WTC11 (cell line): ENCODE measurements at places on chromosomes 5 and 9.

DNA sequence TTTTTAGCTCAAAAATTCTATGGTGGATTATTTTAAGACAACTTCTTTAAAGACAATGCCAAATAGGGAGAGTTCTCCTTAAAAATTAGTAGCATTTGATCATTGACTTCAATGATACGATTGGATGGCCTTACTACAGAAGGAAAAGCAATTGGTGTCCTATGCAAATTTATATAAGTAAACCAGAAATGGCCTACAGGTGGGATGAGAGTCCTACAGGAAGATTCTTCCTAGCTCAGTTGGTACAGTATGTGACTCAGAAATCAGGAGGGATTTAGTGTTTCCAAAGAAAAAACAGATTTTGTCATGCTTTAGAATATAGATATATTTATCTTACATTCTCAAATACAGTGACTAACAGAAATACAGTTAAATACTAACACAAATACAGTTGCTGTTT lies 6.5 kb downstream of the ANKRA2 start:
- no peak for DNase-seq

DNA sequence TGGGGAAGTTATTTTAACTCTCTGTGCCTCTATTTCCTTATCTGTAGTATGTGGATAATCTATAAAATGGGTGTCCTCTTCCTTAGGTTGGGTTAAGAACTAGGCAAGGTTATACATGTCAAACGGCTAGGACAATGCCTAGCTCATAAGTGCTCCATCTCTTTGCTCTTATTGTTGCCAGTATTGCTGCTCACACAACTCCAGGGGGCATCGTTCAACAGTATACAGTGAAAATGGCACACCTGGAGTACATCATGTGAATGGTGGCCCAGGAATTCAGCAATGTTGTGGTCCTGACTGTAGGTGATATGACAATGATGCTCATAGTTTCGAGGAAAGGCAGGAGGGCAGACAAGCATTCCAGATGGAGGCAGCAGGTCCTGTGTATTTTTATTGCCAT lies 30.1 kb downstream of the SLIT3 start:
- DNase-seq = no peak

DNA sequence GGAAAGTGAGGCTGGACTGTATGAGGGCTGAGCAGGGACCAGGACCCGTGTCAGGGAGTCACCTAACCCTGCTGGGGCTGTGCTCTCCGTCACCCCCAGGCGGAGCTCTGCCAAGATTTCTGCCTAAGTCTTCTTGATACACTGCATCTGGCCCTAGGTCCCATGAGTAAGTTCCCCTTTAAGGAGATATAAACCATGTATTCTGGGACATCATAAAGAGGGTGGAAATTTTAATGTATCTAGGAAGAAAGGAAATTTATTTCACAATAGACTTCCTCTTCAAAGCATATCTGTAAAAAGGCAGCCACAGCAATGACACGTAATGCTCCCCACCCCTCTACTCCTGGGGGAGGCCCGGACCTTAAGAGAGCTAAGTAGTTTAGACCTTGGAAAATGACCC lies 183.4 kb downstream of the FBXL7 start:
- peak; percentile 73 for DNase-seq

- no peak for DNase-seq
Measured at GRCh38 chr9:20984506-20984905, 46.9 kb downstream of the HACD4 start.

DNA sequence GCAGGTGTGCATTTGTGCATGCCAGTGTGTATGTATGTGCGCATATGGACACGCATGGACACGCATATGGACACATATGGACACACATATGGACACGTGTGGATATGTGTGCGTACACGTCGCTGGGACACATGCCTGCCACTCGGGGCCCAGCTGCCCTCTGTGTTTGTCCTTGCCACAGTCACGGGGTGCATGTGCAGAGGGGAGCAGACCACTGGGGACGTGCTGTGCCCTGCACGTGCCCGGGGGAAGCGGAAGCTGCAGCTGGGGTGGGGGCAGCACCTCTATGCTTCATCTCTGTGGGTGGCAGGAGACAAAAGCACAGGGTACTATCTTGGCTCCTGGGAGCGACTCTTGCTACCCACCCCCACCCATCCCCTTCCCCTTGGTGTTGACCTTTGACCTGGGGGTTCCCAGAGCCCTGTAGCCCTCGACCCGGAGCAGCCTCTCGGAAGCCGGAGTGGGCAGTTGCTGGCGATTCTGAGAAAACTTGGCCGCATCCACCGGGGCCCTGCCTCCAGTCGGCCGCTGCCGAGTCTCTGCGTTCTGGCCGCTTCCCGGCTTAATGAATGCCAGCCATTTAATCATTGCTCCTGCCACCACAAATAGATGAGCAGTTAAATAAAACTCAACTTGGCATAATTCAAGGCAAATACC lies 2.4 kb upstream of the SLC6A18 start:
- DNase-seq = no peak

- DNase-seq = no peak
Measured at GRCh38 chr5:58255386-58255785, 204.5 kb downstream of the PLK2 start.

GRCh38 chr9:96056226-96056625 lies 180.7 kb downstream of the ERCC6L2 start:
- no peak for DNase-seq

GRCh38 chr9:2107906-2108451 lies 92.8 kb downstream of the SMARCA2 start:
- no peak for DNase-seq

DNA sequence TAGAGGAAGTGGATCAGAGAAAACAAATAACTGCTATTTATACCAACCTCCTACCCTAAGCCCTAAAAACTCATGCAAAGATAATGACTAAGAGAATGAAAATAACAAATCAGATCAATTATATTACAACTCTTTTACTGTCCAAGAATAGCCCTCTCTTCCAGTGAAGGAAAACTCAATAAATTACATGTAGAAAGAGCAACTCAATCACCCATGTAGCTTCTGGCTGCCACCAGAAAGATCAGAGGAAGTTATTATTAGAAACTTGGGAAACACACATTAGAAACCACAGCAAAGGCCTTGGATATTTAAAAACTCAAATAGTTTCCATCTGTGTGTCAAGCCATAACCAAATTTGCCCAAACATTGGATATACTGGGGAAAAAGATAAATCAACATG lies 134.0 kb upstream of the TARS1 start:
- no peak for DNase-seq

GRCh38 chr5:55601204-55601618 lies 66.4 kb upstream of the PLPP1 start:
- DNase-seq = no peak

DNA sequence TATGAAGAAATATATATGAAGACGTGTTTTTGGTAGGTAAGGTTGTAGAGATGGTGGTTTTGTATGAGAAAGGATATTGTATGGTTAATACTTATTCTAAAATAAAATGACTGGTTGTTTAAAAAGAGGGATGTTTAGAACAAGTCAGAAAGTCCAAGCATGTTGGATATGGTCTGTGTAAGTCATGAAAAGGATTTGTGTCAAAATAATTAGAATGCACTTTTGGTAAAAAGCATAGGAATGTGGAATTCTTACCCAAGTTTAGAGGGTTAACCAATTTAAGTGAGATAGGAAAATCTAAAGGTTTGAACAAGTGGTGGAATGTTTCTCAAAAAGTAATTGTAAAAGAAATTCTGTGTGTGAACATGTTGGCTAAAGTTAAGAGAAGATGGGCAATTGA lies 1556.5 kb upstream of the C9orf72 start:
- DNase-seq = no peak

GRCh38 chr9:97907046-97907445 lies 15.3 kb downstream of the TRMO start:
- DNase-seq = no peak

DNA sequence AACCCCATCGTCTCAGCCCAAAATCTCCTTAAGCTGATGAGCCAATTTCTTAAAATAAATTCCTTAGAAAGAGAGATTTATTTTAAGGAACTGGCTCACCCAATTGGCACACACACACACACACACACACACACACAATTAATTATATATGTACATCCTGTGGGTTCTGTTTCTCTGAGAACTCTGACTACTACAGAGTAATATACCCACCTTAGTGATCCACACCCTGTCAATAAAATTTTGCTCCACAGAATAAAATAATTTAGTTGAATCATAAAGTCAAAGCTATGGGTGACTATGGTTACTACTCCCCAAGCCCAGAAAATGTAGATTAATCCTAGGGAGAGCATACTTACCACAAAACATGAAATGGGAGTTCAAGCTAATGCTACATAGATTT lies 131.0 kb downstream of the DMAC1 start:
- no peak for DNase-seq

- no peak for DNase-seq
Measured at GRCh38 chr9:127221695-127222094, 42.9 kb upstream of the GARNL3 start.

GRCh38 chr9:92042260-92042659 lies 73.0 kb downstream of the SPTLC1 start:
- DNase-seq = no peak

- no peak for DNase-seq
Measured at GRCh38 chr9:17760250-17760649, 181.4 kb downstream of the SH3GL2 start.

- DNase-seq = no peak
Measured at GRCh38 chr5:58266402-58266801, 193.5 kb downstream of the PLK2 start.

DNA sequence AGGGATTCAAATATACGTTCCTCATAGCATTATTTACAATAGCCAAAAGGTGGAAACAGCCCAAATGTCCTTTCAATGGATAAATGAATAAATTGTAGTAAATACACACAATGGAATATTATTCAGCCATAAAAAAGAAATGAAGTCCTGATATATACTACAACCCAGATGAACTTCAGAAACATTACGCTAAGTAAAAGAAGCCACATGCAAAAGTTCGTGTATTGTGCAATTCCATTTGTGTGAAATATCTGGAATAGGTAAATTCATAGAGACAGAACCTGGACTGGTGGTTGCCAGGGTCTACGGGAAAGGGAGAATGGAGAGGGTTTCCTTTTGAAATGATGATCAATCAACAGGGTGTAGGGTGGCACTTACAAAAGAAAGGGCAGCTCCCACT lies 12.5 kb upstream of the ARSI start:
- no peak for DNase-seq

DNA sequence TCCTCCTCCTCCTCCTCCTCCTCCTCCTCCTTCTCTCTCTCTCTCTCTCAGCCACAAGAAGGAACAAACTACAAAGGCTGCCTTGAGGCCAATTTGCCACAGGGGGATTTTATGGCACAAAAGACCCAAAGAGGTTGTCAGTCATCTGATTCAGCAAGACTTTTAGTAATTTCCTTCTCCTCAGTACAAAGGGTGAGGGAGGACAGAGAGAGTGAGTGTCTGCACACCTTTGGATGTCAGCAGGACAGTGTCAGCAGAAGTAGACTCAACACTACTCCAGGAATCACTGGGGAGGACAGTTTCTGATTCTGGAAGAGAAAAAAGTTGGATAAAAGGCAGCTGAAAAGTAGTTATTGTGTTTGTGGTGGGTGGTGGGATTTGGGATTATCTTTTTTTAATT lies 13.6 kb downstream of the TIMD4 start:
- no peak for DNase-seq

DNA sequence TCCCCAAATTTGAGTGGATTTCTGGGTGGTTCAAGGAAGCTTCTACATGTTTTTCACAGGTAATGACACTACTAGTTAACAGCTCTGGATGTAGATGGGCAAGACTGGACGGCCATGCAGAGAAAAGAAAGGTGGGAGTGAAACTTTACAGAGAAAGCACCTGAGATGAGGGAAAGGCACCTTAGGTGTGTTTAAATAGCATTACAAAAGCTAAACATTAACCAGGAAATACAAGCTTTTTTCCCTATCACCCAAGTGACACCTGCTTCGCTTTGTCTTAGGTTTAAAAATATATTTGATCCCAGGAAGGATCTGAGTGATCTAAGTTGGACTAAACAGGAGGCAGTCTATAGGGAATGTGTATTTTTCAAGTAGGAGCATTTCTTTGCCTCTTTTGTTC lies 8.3 kb downstream of the C9orf152 start:
- no peak for DNase-seq

DNA sequence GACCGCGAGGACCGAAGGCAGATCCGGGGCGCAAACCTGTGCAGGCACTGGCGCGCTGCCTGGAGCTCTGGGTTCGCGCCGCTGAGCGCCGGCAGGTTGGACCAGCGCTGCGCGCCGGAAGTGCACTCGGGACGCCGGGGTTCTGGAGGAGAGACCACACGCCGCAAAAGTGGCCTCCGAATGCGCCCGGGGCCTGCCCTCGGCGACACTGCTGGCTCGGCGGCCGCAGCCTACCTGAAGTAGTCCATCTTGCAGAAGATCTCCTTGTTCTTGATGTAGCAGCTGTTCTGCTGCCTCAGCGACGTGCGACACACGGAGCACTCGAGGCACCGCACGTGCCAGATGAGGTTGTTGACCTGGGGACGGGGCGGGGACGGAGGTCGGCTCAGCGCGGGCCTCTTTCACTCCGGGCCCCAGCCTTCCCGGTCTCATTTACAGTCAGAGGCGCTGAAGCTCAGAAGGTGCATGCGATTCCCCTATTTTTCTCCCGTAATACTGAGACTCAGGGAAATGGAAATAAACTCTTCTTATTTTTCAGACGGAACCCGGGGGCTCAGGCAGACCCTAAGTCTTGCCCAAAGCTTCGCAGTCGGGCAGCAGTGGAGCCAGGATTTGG lies 2.5 kb downstream of the LHX6 start:
- peak; percentile 40 for DNase-seq

DNA sequence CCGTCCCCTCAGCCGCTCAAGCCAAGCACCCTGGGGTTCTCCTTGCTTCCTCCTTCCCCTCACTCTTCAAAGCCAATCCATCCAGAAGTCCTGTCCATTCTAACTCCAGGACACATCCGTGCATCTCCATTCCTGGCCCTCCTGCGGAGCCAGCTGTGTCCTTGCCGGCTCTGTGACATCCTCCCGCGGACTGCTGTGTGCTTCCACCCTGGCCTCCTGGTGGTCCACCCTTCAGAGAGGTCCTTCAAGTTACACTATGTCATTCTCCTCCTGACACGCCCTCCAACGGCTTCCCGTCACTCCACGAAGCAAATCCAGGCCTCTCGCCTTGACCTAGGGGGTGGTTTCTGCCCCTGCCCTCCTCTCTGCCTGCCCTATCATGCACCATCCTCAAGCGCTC lies 13.0 kb upstream of the SCGB3A1 start:
- DNase-seq = no peak

DNA sequence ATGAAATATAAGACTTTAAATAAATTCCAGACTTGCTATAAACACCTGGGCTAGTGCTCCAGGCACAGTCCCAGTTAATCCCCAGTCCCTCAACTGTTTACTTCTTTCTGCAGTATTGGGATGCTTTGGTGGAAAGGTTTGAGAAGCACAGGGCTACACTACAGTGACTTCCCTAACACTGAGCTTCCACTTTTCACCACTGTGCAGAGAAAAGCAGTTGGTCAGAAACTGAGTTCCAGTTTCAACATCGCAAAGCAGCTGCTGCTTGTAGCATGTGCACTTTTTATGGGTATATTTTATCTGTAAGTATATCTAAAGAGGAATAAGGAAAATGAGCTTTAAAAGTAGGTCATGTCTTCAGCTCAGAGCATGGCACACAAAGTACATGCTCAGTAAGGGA lies 339.7 kb downstream of the NTRK2 start:
- DNase-seq = no peak
